ENCODE measurements at places on chromosomes 1 and 21.

- H3K36me3 ChIP-seq = no peaks in the 10 kb centered on the region
- no peak for DNase-seq
- peaks cover 9% of the 10 kb centered on the region for H3K4me1 ChIP-seq
- H3K4me3 ChIP-seq = peak overlapping the region; percentile 86
These were observed 848 bp downstream of the DNM3 start for GRCh38 chr1:171841931-171842761.

DNA sequence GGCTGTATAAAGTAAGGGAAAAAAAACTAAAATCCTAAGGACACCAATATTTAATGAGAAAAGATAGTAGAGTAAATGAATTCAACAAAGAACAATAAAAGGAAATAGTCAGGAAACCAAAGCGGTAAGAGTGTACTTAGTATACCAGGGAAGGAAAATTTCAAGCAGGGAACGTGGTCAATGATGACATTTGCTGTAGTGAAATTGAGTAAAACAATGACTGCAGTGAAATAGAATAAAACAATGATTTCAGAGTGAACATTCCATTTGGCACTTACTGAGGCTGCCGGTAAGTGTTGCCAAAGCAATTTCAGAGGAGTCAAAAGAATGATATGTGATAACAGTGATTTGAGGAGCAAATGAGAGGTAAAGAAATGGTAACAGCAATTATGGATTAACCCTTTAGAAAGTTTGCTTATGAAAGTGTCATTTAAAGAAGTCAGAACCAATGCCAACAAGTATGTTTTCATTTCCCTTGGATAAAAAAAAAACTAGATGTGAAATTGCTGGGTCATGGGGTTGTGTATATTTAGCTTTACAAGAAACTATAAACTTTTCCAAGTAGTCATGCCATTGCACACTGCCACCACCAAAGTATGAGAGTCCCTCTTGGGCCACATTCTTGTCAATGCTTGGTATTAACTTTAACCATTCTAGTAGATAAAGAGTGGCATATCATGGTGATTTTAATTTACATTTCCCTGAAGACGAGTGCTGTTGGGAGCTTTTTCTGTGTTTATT lies 50.5 kb downstream of the VCAM1 start:
- no peak overlapping the region for H3K4me3 ChIP-seq
- DNase-seq = no peak
- no peaks in the 10 kb centered on the region for H3K36me3 ChIP-seq
- H3K4me1 ChIP-seq = no peaks in the 10 kb centered on the region

DNA sequence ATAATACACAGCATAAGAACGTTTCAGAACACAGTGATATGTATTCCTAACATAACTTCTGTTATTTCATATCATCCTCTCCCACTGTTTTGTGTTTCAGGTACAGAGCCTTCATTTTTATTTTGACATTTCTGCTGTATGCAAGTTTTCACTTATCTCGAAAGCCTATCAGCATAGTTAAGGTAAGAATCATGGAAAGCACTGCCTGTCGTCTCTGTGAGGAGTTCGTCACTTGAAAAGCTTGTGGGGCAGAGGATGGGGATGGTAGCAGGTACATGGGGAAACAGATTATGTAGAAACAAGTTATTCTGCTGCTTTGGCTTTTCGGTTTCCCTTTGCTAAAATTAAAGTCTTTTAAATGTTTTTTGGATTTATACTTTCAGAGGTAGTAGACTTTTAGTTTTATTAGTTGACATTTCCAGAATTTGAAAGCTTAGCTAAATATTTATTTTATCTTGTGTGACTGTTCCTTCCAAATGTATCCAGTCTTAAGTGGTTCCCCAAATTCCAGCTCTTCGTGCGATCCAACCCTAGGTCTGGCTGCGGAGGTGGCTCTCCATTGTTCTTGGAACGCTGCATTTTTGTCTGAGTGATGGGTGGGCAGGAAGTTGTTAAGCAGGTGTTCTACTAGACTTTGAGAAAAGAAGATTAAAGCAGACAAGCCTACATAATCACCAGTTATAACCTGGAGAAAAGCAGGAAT lies 12.2 kb downstream of the SLC37A1 start:
- peaks cover 15% of the 10 kb centered on the region for H3K36me3 ChIP-seq
- H3K4me3 ChIP-seq = no peak overlapping the region
- no peak overlapping the region for H3K27ac ChIP-seq
- peaks cover 32% of the 10 kb centered on the region for H3K4me1 ChIP-seq

GRCh38 chr1:233794863-233795262 lies 109.6 kb upstream of the SLC35F3 start:
- no peaks in the 10 kb centered on the region for H3K27me3 ChIP-seq
- no peaks in the 10 kb centered on the region for H3K36me3 ChIP-seq
- H3K27ac ChIP-seq = no peak overlapping the region
- H3K4me3 ChIP-seq = no peak overlapping the region
- H3K4me1 ChIP-seq = no peaks in the 10 kb centered on the region

GRCh38 chr1:3267550-3268270 lies 186.8 kb upstream of the ARHGEF16 start:
- H3K27me3 ChIP-seq = no peaks in the 10 kb centered on the region
- no peak for DNase-seq
- H3K4me1 ChIP-seq = no peaks in the 10 kb centered on the region
- no peak overlapping the region for H3K4me3 ChIP-seq
- no peak overlapping the region for H3K27ac ChIP-seq

DNA sequence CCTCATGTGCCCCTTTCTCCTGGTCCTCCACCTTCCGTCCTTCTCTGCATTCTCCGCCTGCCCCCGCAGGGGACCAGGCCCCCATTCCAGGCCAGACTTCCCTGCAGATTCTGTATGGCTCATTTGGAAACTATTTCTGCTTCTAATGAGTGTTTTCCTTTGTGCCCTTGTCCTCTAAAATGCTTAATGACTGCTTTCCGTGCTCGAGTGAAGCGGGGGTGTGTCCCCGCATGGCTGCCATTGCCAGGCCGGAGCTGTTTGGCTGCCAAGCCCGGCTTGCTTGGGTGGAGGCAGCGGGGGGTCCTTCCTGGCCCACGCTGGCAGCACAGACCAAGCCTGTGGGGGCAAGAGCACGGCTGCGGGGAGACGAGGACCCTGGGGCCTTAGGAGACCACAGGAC lies 299.3 kb upstream of the VAMP3 start:
- H3K36me3 ChIP-seq = no peaks in the 10 kb centered on the region
- H3K27me3 ChIP-seq = no peaks in the 10 kb centered on the region
- no peaks in the 10 kb centered on the region for H3K4me1 ChIP-seq
- no peak overlapping the region for H3K4me3 ChIP-seq
- no peak overlapping the region for H3K27ac ChIP-seq
- DNase-seq = no peak

DNA sequence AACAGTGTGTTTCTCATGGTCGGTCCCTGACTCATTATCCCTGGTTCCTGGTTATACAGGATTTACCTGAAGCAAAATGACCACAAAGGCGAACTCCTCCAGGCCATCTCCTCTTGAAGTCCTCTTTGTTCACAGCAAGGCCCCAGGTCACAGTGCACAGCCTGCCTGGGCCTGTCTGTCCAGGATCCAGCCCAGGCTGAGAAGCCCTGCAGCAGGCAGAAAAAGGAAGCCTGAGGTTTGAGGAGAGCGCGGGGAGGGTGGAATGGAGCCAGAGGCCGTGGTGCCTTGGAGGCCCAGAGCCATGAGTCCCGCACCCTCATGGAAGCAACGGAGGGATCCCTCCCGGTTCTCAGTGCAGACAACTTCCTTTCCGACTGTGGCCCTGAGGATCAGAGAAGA lies 136.8 kb upstream of the IRF2BP2 start:
- H3K36me3 ChIP-seq = no peaks in the 10 kb centered on the region
- H3K4me3 ChIP-seq = no peak overlapping the region
- no peak overlapping the region for H3K27ac ChIP-seq
- H3K4me1 ChIP-seq = no peaks in the 10 kb centered on the region
- no peak for DNase-seq

DNA sequence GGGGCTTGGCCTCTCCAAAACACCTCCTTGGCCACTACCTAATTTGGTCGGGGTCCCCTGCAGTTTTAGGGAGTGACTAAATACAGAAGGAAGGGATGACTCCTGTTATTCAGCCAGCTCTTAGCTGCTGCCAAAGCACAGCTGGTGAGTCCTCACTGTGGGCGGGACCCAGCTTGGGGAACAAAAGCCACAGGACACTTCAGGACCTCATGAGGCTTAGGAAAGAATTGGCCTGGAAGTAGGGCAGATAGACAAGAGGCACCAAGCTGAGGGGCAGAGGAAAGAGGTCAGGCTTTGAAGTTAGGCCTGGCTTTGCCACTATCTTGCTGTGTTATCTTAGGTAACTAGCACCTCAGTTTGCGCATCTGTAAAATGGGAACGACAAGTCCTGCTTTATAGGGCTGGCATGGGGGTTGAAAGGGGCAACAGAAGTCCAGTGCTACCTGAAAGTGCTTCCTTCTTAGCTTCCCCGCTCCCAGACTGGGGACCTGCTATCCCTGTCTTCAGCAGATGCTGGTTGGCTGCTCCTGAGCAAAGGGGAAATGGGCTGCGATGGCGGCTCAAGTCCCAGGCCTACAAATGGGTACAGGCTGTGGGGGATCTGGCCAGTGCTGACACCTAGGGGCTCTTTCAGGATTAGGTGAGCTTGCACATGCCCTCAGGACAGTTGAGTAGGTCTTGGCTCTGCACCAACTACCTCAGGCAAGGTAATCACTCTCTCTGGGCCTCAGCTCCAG lies 15.7 kb downstream of the IFI6 start:
- H3K4me3 ChIP-seq = no peak overlapping the region
- no peak for DNase-seq
- H3K4me1 ChIP-seq = peaks cover 25% of the 10 kb centered on the region
- no peak overlapping the region for H3K27ac ChIP-seq
- H3K27me3 ChIP-seq = no peaks in the 10 kb centered on the region
- H3K36me3 ChIP-seq = no peaks in the 10 kb centered on the region

- no peak for DNase-seq
- H3K4me1 ChIP-seq = no peaks in the 10 kb centered on the region
- no peaks in the 10 kb centered on the region for H3K36me3 ChIP-seq
These were observed 125.7 kb upstream of the GADD45A start for GRCh38 chr1:67559222-67559700.

- H3K4me1 ChIP-seq = no peaks in the 10 kb centered on the region
- no peak for DNase-seq
- H3K4me3 ChIP-seq = no peak overlapping the region
- H3K27me3 ChIP-seq = no peaks in the 10 kb centered on the region
These were observed 10.6 kb upstream of the PARS2 start for GRCh38 chr1:54774820-54775498.

DNA sequence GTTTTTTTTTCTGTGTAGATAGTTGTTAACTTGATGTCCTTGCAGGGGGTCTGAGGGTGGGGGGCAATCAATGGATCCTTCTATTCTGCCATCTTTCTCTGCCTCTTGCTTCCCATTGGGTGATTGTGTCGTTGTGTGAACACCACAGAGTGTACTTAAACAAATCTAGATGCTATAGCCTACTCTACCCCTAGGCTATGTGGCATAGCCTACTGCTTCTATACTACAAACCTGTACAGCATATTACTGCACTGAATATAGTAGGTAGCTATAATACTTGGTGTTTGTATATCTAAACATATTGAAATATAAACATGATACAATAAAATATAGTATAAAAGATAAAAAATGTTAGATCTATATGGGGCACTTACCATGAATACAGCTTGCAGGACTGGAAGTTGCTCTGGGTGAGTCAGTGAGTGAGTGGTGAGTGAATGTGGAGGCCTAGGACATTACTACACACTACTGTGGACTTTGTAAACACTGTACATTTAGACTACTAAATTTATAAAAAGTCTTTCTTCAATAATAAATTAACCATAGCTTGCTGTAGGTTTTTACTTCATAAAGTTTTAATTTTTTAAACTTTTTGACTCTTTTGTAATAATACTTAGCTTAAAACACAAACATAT lies 105.4 kb downstream of the CENPF start:
- no peak for DNase-seq
- H3K36me3 ChIP-seq = no peaks in the 10 kb centered on the region
- no peak overlapping the region for H3K4me3 ChIP-seq

DNA sequence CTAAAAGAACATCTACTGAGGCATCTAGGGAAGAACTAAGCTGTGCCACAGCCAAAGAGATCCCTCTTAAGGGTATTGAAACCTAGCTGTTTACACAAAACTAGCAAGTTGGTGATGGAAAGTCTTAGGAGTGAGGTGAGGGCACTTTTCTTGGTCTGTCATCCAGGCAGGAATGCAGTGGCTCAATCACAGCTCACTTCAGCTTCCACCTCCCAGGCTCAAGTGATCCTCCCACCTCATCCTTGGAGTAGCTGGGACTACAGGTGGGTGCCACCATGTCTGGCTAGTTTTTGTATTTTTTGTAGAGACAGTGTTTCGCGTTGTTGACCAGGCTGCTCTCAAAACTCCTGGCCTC lies 2.4 kb downstream of the PLEKHO1 start:
- H3K27me3 ChIP-seq = no peaks in the 10 kb centered on the region
- H3K27ac ChIP-seq = no peak overlapping the region
- DNase-seq = no peak
- peaks cover 32% of the 10 kb centered on the region for H3K36me3 ChIP-seq

GRCh38 chr1:248416226-248416625 lies 13.4 kb downstream of the OR2T1 start:
- H3K4me1 ChIP-seq = peaks cover 29% of the 10 kb centered on the region
- no peaks in the 10 kb centered on the region for H3K36me3 ChIP-seq
- no peak overlapping the region for H3K27ac ChIP-seq

DNA sequence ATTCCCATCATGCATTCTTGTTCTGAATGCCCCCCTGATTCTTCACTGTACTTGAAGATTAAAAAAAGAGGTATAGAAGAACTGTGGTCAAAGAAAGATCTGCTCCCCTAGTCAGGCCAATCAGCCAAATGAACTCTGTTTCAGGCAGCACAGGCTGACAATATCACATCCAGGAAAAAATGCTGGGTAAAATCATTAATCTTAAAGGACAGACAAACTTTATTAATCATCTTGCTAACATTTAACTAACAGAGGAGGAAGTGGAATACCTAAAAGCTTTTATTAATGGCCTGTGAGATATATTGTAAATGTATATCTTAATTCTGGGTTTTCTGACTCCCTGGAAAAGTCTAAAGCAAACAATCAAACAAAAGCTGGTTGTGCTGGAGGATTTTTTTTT lies 660.5 kb upstream of the PRMT6 start:
- no peaks in the 10 kb centered on the region for H3K4me1 ChIP-seq
- H3K36me3 ChIP-seq = no peaks in the 10 kb centered on the region
- DNase-seq = no peak
- H3K27me3 ChIP-seq = no peaks in the 10 kb centered on the region
- no peak overlapping the region for H3K27ac ChIP-seq
